Small intestine (tissue), 16 donors: ENCODE measurements at places on chromosomes 13 and 19.

GRCh38 chr19:44682807-44683206, 11.5 kb downstream of the CEACAM19 start:
- DNase-seq: no peak

DNA sequence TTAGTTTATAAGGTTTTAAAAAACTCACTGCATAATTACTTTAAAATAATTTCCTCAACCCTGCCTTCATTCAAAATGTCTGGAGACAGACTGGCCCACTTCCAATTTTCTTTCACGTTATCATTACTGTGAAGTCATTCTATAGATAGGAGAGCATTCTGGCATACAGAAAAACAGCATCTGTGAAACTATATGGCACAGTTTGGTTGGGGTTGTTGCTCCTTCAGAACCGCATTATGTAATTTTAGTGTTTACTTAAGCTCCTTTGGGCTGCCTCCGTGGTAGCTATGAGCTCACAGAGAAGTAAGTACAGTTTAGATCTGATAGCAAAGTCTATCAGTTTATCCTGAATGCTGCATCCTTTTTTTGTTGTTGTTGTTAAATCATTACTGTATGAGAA, 104.3 kb downstream of the KCNRG start:
- DNase-seq: no peak

DNA sequence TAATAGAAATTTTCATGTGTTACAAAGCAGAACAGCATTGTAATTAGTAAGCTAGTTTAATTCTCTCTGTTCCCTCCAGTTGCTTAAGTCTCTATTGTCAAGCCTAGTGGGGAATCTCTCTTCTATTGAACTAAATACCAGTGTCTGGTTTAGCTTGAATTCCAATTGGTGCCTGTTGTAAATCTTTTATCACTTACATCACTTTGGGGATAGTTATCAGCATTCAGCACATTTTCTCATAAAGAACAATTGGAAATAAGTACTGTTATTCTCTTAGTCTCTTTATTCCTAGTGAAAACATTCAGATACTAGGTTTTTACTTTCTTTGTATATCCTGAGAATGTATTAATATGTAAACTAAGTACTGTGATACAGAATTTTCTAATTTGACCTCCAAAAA, 25.2 kb downstream of the IPO5 start:
- DNase-seq: no peak

- no peak for DNase-seq
Measured at GRCh38 chr13:51675385-51675784, 91.1 kb downstream of the WDFY2 start.

DNA sequence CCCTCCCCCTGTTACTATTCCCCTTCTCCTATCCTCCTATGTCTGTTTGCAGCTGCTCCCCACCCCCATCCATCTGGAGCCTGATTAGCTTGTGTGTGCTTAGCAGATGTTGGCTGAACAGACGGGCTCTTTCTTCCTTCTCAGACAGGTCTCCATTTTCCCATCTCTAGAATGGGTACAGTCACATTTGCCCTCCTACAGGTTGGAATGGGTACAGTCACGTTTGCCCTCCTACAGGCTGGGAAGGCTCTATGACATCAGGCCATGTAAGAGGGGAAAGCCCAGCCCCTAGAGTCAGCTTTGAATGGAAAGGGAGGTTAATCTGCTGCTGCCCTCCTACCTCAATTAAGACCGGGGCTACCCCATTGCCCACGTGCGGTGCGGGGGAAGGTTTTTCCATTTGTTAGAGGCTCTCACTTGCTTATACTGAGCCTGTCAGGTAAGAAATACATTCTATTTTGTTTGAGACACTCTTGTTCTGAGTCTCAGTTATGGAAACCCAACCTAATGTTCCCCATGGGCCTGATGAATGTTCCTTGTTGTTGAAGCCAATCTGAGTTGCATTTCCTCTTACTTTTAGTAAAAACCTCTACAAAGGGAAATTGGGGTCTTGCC, 2.2 kb upstream of the CLEC17A start:
- DNase-seq: no peak
